Fibroblast of pulmonary artery (primary cell): ENCODE measurements at places on chromosomes 12 and 14.

- DNase-seq: no peak
Observed at GRCh38 chr14:54594537-54594936, 27.6 kb downstream of the SAMD4A start.

DNA sequence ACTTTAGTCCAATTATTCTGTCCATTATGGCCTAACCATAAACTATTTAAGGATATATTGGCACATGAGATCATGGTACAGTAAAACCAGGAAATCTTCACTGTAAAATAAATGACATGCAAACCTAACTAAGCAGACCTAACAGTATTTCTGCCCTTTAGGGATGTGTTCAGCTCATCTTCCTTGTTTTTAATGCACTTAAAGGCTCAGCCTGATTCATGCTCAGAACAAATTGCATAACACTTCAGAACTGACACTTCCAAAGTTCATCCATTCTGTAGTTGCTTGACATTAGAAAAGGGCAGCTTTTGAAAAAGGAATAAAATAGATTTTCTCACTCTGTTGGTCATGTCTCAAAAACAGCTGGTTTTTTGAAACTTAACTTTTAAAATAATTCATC is 708.5 kb downstream of the C12orf50 start:
- peak; percentile 45 for DNase-seq

- peak; percentile 86 for DNase-seq
Observed at GRCh38 chr12:112839386-112839972, 47.9 kb downstream of the RPH3A start.

DNA sequence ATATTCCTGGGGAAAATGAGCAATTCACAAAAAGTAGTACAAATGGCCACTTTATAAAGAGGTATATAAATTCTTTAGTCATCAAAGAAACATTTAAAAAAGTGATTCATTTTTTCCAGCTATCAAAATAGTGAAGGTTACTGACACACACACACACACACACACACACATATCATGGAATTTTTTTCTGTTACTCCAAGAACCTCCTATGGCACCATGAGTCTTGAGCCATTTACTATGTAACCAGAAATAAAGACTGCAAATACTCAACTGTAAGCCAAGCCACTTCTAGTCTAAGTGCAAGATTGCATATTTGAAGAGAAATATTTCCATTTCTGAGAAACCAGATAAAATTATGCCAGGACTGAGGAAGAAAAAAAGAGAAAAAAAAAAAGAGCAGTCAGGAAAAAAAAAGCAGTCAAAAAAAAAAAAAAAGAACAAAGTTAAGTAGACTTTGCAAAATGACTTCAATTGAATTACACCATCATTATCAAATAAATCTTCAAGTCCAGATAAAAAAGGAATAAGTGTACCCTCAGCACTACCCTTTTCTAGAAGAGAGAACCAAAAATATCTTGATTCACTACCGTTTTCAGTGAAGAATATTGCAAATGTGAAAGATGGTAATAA is 275.7 kb downstream of the DAD1 start:
- DNase-seq: no peak

GRCh38 chr12:14244876-14245669 is 120.4 kb upstream of the ATF7IP start:
- DNase-seq: no peak

GRCh38 chr14:62759796-62760195 is 285.5 kb downstream of the KCNH5 start:
- DNase-seq: no peak

- DNase-seq: no peak
Observed at GRCh38 chr12:590206-590750, 73.0 kb downstream of the NINJ2 start.

DNA sequence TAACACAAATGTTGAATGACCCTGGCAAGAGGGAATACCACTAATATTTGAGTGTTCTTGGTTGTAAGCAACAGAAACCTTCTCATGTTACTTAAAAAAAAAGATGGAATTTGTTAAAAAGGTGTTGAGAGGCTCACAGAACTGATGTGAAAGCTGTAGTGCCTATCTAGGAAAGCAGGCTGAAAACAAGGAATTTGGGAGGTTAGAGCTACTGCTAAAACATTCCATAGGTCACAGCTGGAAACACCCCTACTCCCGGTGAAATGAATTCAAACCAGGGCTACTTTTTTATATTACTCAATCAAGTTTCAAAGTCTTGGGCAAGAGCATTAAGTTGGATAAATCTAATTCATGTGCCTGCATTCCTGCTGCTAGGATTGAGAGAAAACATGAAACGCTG is 104.1 kb downstream of the SLC35F4 start:
- DNase-seq: peak; percentile 4

DNA sequence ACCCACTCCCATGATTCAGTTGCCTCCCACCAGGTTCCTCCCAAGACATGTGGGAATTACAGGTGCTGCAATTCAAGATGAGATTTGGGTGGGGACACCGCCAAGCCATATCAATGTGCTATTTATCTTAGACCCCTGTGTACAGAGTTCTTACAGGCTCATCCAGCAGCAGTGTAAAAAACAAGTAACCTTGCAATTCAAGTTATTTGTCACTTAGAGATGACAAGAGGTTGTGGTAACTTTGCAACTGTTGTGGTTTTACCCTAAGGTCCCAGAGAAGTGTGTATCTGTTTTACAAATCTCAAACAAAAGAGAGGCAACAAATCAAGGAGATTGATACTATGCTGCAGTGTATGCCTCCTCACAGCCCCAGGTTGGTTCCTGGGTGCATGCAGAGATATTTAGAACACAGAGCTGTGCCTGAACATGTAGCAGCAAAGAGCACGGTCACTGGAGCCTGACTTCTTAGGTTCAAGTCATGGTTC is 11.5 kb upstream of the HELB start:
- DNase-seq: no peak

DNA sequence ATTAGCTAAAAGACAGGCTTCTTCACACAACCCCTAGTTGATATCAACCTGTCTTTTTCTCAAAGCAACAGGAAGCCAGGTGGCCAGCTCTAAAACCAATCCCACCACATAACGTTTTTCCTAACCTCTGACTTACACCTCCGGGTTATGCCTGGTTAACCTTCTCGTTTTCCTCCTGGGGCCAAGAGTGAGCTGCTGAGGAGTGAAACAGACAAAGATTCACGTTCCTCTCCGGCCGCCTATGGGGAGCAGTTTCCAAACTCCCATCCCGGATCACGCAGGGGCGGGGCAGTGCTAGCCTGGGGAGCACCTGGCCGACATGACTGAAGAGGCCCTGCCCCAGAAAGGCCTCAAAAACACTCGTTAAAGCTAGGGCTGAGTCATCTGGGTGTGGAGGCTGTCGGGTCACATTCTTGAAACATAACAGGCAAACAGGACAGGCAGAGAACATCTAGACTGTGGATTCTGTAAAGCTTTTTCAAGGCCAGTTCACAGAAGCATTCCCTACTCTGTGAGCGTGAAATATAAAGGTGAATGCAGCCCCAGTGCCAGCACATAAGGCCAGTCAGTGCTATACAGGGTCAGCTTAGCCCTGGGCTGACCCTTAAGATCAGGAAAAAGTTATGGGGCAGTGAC is 25.9 kb upstream of the LGALS3 start:
- DNase-seq: peak; percentile 94

DNA sequence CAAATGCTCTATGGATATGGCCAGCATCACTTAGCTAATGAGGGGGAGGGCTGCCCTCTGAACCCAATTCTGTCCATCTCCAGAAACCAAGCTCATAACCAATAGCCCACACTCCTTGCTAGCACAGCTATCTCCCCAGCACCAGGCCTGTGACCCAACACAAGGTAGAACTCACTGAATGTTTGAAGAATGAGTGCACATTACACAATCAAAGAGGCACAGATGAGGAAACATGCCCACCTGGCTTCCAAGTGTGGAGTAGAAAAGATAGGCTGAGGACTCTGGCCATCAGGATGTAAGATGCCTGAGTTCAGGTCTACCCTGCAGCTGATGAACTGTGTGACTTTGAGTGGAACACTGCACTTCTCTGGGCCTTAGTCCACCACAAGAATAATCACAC is 268.4 kb downstream of the BCL11B start:
- no peak for DNase-seq

GRCh38 chr12:104177663-104178501 is 37.7 kb upstream of the TXNRD1 start:
- peak; percentile 99 for DNase-seq

GRCh38 chr14:39267608-39268005 is 33.9 kb downstream of the MIA2 start:
- no peak for DNase-seq

DNA sequence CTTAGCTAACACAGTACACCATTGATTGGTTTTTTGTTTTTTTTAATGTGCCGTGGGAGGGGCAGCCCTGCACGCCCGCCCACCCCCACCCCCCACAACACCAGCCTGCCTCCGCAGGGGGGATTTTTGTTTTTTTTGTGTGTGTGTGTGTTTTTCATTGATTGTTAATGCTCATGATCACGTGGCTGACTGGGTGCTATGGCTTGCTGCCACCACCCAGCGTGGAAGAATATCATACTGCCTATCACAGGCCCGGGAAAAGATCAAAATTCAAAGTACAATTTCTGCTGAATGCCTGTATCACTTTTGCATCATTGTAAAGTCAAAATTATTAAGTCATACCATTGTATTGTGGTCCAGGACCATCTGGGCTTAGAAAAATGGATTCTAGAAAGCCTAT is 8.3 kb downstream of the RESF1 start:
- no peak for DNase-seq

GRCh38 chr14:72243309-72244293 is 311.4 kb downstream of the RGS6 start:
- DNase-seq: no peak

- peak; percentile 83 for DNase-seq
Observed at GRCh38 chr12:120720234-120720986, 5.2 kb upstream of the ACADS start.

DNA sequence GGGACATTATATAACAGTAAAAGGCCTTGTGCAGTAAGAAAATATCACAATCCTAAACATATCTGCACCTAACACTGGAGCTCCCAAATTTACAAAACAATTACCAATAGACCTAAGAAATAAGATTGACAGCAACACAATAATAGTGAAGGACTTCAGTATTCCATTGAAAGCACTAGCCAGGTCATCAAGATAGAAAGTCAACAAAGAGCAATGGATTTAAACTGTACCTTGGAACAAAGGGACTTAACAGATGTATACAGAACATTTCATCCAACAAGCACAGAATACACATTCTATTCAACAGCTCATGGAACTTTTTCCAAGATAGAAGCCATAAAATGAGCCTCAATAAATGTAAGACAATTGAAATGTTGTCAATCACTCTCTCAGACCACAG is 209.5 kb upstream of the ARHGAP5 start:
- DNase-seq: no peak

DNA sequence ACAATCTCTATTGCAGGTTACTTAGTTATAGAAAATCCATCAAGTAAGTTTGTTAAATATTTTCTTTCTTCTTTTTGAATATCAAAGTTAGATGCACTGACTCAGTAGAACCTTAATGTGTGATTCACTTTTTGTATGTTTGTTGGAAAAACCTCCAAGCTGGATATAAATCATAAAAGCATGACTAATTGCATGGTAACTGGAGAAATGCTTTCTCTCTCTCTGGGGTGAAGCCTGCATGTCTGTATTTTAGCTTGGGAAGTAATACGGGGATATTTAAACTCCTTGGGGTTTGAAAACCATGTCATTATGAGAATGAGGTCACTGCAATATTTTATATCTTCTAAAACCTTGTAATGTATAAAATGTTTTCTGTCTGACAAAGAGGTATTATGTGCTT is 58.6 kb upstream of the MYF6 start:
- DNase-seq: peak; percentile 36

DNA sequence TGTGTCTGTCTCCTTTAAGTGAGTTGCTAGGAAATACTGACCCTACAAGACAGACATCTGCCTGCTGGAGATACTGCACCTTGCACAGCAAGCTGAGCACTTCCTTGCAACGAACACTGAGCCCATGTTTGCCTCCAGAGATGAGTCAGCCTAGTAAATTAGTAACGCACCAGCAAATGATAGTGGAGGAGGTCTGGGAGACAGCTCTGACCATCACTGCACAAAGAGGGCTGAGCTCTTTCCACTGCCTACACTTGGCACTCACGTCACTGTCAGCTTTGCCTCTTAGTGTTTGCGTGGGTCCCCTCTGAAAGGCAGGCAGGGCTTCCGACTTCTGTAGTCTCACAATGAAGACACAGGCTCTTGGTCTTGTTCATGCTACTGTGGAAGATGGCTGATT is 109.0 kb downstream of the APAF1 start:
- peak; percentile 7 for DNase-seq

- DNase-seq: peak; percentile 60
Observed at GRCh38 chr12:121095544-121096198, 37.0 kb upstream of the P2RX7 start.

DNA sequence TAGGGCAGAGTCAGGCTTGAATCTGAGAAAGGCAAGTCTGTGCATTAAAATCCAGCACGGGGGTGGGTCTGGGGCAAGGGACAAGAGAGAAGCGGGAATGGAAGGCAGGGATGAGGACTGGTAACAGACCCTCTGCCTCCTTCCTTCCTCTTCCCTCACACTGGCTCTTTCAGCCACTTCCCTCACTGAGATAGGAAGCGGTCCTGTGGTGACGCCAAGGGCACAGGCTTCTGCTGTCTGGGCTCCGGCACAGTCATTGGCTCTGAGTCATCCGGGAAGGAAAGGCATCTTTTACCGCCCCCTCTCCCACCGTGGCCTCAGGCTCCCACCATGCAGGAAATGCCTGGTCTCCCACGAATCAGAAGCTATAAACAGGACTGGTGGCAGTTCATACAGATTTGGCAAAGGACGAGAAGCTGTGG is 70.2 kb downstream of the ETV6 start:
- peak; percentile 91 for DNase-seq
